ENCODE measurements at places on chromosomes 12 and 14.

GRCh38 chr14:26811756-26812305, 214.0 kb upstream of the NOVA1 start:
- DNase-seq = no peak

GRCh38 chr12:15580431-15580830, 208.8 kb downstream of the EPS8 start:
- DNase-seq = no peak

GRCh38 chr14:62654641-62655040, 390.6 kb downstream of the KCNH5 start:
- no peak for DNase-seq

DNA sequence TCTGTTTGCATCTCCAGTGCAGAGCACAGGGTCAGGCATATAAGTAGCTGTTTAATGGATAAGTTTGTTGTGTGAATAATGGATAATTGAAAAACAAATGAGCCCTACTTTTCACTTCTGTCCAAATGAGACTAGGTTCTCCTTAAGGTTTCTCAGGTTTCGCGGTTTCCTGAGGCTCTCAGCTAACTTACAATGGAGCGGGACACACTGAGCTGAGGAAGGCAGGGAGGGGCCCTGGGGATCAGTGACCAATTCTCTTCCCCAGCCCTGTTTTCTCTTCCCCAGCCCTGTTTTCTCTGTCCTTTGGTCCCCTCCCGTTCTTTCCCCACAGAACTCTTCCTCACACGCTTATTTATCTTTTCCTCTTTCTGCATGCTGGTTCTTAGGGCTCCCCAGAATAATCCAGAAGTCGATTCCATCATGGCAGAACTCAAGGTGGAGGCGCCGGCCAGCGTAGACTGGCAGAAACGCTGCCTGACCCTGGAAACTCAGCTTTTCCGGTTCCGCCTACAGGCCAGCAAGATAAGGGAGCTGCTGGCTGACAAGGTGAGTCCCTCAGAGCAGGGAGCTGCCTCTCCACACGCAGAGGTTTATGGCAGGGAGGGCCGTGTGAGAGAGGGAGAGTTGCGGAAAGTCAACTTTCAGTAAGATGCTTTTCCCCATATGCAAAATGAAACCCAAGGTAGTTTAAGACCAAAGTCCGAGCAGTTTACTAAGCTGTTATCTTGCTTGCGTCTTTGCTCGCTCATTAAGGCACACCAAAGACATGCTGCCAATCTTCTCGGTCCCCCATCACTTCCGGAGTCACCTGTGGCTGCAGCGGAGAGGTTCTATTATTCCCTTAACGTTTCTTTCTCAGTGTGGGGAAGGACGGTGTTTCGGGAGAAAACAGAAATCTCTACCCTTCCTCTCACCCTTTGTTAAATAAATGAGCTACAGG, 8.6 kb downstream of the PLEKHH1 start:
- DNase-seq = no peak

DNA sequence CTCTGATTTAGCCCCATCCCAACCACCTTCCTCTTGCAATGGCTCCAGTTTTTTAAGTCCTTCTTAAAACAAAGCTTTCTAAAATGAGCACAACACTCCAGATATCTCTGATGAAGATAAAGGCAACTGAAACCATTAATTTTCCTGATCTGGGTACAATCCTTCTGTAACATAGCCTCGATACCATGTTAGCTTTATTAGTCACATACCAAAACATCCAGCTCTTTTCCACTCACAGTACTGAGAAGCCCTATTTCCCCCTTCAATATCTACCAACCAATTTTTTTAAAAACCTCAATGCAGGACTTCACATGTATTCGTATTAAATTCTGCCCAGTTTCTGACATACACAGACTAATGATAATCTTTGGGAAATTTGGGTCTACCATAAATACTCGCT, 105.9 kb downstream of the MED13L start:
- no peak for DNase-seq

Data from NCI-H1092 treated with DMSO at 0.1 percent for 48 hours (cell line).